Fibroblast of pulmonary artery (primary cell): ENCODE measurements at places on chromosomes 6 and 20.

GRCh38 chr6:31768363-31769257 is 6.2 kb downstream of the SAPCD1 start:
- DNase-seq, result no peak

DNA sequence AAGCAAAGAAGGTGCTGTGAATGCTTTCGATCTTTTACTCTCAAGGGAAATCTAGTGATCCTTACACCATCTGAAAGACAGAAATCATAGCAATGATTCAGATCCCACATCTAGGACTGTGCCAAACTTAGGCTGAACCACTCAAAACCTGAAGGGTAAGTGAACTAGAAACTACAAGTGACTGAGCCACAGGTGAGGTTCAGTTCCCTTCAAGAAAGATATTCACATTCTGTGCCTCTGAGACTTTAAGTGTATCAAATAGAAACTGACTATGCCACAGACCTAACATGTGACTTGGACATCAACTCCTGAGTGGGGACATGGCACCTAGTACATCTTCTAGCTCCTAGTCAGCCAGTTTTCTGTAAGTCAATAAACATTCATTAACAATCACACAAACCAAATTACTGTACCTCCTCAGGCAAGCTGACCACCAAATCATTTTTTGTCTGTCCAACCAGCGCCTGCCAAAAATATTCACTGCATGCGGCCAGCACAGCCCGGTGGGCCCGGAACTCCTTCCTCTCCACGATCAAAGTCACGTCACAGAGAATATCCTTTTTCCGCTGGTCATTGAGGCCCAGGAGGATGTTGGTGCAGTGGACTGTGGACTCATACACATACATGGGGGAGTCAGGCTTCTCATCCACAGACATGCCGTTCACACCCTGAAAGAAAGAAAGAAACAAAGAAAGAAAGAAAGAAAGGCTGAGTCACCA is 114.1 kb downstream of the GJA10 start:
- DNase-seq, result no peak

DNA sequence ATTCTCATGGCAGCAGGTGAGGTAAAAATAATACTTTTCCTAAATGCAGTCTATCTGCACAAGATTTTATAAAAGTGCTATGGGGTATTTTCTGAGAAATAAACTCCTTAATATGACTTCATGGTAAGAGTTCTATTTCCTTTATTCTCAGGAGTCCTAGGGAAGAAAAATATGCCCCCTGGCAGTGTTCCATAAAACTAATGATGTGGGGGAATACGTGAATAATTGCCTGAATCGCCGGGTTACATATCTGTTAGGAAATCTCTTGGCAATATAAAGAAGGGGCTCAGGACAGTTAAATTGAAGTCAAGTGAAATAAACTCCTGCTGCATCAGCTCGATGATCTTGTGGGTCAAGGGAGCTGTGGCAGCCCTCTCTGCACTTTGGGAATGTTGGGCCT is 229.7 kb downstream of the MAFB start:
- no peak for DNase-seq

DNA sequence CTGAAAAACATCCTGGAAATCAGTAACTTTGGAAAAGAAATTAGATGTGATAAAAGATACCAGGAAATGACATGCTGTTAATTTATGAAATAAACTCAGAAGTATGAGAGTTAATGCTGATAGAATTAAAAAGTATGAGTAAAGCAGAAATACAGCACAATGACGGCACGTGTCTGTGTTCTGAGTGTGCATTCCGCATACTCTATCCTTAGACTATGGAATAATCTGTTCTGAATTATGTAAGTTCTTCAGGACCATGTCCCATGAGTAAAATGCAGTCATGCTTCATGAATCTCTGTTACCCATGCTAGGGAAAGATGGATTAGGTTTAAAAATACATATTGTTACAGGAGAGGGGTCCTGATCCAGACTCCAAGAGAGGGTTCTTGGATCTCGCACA is 21.7 kb downstream of the HECA start:
- DNase-seq, result no peak

DNA sequence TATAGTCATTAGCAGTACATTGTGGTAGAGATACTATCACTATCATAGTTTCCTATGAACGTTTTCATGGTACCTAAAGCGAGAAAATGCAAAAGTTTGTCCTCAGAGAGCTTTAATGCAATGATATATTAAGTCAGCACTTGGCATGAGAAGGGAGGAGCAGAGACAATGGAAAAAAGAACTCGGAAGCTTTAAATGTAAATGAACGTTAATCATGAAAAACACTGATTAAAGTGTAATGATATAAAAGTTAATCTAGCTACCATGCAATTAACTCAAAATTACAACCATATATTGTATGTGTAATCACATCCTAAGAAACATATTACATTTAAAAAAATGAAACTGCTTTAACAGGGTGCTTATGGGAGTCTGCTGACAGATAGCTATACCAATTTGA is 282.7 kb downstream of the HDGFL1 start:
- no peak for DNase-seq

DNA sequence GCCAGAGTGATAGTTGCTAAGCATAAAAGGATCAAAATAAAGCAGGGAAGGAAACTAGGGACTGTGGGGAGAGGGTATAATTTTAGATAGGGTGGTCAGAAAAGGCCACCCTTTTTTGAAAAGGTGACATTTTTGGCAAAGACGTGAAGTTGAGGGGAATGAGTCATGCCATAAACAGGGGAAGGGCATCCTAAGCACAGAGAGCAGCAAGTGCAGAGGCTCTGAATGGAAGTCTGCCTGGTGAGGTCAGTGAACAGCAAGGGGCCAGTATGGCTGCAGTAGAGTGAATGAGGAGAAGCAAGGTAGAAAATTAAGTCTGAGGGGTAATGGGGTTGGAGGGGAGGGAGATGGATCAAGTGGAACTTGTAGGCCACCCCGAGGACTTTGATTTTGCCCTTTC is 2.4 kb downstream of the KLC4 start:
- DNase-seq, result no peak

- DNase-seq, result no peak
These were observed 26.2 kb downstream of the RIPOR2 start for GRCh38 chr6:24909241-24910216.

- DNase-seq, result no peak
These were observed 491.3 kb upstream of the GJE1 start for GRCh38 chr6:141641406-141641805.

DNA sequence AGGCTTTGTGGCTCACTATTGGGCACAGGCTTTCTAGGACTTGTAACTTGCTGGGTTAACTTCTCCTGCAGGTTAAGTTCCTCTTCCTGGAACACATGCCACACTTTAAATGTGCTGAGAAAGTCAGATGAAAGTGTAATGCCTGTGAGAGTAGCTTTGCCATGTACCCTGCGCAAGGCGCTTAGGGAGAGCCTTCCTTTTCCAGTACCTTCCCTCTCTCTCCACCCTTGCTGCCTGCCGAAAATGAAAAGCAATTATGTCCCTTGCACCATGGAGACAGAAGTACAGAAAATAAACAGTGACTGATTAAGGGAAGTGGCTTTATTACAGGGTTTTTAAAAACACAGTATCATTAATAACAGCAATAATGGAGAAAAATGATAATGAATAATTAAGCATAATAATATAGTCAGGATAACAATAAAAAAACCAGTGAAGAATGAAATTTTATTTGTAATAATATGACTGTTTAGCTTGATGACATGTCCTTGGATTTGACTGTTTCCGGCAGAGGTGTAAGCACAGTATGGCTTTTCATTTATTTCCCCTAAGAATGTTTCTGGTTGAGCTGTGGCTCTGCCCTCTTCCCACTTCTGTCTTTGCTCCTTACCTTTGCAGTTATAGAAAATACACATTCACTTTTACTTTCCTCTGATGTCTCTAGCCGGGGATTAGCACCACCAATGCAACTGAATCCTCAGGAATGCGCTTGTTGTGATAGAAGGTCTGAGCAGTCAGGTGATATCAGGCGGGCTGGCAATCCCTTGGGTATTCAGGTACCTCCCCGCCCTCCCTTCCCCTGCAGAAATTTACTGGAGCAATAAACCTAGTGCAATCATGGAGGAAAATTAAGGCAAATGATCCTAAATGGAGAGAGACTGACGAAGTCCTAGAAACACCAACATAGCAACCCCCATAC is 472.3 kb upstream of the CITED2 start:
- DNase-seq, result no peak

- DNase-seq, result no peak
These were observed 49.2 kb upstream of the MAP7 start for GRCh38 chr6:136599329-136600011.

GRCh38 chr6:113588646-113589045 is 268.5 kb upstream of the MARCKS start:
- no peak for DNase-seq

DNA sequence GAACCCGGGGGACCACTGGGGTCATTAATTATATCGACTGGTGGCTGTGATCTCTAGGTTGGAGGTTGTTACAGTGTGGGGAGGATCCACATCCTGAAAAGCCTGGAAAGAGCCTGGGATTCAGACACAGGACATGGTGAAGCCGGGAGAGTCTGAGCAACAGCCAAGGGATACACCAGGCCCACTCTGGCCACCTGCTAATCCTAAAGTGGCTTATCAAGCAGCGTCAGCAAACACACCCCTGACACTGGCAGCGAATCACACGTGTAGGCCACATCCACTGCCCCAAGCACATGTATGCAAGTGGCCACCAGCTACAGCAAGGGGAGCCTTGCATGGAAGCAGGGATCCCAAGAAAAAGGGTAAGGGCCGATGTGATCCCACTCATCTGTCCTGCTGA is 41.0 kb downstream of the GFOD1 start:
- DNase-seq, result no peak

GRCh38 chr20:38579921-38580320 is 1.1 kb upstream of the ADIG start:
- DNase-seq, result no peak

DNA sequence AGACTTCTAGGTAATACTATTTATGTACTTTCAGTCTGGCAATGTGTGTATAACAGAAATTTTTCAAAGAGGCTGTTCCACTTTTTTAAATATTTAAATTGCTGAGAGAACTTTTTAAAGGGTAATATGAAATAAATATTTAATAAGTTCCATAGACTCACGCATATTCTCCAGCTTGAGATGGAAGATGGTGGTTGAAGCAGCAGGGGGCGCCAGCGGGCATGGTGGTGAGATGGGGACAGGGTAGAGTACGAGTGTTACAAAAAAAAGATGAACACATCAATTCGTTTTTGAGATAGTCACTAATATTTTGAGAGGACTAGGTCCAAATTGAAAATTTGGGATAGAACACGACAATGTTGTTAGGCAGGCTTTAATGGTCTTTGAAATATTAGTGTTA is 68.4 kb downstream of the RSPO3 start:
- DNase-seq, result no peak

DNA sequence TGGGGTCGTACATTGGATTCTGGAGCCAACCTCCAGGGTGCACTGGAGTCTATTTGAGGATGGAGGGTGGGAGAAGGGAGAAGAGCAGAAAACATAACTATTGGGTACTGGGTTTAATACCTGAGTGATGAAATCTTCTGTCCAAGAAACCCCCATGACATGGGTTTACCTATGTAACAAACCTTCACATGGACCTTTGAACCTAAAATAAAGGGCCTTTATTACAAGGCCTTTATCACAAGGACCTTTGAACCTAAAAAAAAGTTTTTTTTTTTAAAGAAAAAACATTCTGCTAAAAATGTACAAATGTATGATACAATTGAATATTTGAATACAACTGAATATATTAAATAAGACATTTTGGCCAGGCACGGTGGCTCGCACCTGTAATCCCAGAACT is 38.1 kb upstream of the ZNF133 start:
- no peak for DNase-seq

DNA sequence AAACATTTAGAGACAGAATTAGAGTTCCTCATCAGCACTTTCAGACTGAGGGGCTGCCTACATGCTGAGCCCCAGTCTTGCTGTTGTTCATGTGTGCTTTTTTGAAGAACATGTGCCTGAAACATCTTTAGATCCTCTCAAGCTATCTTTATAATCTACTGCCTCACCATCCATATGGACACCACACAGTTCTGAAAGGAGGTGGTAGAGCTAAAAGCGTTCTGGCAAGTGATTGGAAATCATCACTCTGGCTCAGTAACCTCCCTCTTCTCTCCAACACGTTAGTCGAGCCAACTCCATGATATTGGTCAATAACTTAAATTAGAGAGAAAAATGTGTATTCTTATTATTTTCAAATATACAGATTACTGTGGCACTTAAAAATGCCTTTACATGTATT is 40.6 kb downstream of the CLVS2 start:
- DNase-seq, result no peak

DNA sequence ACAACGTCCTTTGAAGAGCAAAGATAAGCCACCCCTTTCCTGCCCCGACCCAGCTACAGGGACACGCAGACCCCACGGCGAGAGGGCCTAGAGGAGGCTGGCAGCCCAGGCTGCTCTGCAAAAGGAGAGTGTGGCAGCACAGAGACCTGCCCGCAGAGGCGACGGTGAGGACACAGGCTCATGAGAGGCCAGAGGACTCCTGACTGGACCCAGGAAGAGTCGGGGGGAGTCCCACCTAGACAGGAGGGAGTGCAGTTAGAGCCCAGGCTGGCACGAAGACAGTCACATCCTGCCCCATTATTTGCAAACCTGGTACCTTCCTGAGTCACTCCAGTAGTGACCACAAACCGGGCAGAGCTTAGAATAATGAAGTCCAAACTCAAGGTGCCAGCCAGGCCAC is 227.7 kb upstream of the CDH4 start:
- no peak for DNase-seq

- DNase-seq, result no peak
These were observed 14.7 kb downstream of the GTPBP2 start for GRCh38 chr6:43614396-43614730.

- no peak for DNase-seq
These were observed 7.5 kb upstream of the SLA2 start for GRCh38 chr20:36653456-36653855.
